ENCODE measurements at places on chromosomes 4 and X. TPM values are rescaled to one million over a fixed set of nuclear protein-coding genes. Genes with fewer than 3 reads are reported as not detected.

DNA sequence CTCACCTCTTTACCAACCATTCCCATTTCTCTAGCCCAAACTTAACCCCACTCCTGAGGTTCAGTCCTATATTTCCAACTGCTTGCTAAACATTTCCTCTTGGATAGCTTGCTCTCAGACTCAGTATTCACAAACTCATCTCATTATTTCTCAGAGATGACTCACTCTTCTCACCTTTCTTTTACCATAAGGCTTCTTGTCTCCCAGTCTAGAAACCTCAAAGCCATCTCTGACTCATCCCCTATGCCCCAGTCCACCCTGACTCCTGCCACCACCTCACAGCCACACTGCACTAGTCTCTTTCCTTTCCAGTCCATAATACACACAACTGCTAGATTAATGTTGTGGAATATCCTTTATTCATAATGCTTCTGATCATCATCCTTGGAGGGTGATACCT lies 4.8 kb downstream of the FRMPD3 start:
- peak; percentile 86 for DNase-seq

DNA sequence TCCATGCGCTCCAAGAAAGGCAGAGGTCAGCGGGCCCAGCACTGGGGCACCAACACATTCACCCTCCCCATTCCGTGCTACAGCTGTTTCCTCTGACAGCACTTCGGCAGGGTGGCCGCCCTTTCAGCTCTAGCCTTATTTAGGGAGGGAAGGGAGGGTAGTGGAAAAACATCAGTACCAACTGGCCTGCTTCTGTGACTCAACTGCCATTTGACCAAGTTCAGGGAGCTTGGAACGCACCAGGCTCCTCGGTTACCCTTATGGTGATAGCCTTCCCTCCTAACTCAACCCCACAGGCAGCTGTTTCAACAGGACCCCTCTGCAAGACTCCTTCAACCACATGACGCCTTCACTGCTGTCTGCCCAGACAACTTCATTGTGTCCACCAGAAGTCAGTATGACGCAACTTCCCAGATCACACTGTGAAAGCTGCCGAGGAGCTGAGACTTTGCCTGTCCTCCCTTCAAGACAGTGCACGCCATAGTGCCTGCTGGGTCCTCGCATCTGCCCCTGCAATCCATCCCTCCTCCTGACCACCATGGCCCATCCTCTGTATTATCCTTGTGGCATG lies 132.2 kb downstream of the AFAP1 start:
- DNase-seq: no peak

GRCh38 chr4:176123710-176124407 lies 58.2 kb downstream of the WDR17 start:
- DNase-seq: peak; percentile 10

DNA sequence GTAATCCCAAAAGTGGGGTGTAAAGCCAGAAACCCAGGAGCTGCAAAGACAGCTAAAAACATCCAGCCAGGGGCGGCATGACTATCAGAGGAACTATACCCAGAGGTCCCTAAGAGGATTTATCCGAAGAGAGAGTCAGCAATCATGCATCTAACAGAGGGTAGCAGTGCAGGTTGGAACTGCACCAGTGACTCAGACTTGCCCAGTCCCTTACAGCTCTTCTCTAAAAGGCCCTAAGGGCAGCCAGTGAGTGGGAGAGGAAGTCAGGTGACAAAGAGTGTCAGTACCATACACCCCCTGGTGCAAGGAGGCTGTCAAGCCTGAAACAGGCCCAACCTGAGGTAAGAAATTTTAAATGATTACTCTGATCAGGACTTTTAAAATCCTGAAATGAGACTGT lies 88.1 kb downstream of the CAMK2D start:
- peak; percentile 59 for DNase-seq

- DNase-seq: no peak
Measured at GRCh38 chr4:176210579-176211296, 15.4 kb upstream of the SPATA4 start.

DNA sequence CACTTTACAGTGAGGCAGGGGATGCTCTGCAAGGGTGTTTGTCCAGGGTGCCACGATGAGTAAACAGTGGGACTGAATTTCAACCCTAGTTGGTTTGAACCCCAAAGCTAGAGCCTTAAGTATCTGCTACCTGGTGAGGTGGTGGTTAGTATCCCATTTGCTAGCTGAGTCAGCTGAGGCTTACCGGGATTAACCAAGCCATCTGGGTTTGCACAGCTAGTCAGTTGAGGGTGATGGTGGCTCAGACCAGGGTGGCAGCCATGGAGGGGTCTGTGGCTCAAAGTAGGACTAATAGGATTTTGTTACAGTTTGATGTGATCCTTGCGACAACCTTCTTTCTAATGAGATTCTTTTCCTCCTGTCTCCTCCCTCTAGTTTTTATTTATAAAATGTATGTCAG lies 1.9 kb downstream of the EVC start:
- no peak for DNase-seq

- DNase-seq: no peak
Measured at GRCh38 chrX:7503251-7503650, 339.7 kb upstream of the VCX start.

FGB gene
- not detected for total RNA-seq

MAOB gene
- total RNA-seq: not detected

DNA sequence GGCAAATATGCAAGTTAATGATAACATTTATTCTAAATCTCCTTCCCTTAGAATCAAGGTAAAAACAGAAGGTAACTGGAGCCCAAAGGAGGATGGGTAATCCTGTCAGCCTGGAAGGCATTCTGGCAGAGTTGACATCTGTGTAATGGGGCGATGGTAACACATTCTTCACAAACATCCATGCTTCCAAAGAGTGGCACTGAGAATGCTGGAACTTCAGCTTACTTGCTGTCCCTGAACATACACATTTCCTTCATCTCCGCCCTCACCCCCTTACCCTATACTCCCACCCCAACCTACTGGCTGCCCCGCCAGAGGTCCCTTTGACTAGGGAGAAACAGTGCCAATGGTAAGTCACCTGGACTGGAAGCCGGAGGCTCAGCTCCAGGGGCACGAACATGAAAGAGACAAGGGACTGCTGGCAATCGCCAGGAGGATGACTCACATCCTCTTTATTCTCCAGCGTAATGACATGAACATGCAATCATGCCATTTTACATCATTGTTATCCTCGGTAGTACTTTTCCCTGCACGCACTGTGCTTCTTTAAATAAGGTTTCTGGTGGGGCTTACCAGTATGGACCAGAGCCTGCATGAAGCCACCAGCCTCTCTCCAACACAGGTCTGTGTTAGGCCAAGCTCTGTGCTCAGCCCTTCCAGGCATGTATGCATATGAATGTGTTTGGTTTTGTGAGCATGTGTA lies 694.2 kb upstream of the TENM3 start:
- peak; percentile 88 for DNase-seq

HELT gene
- not detected for total RNA-seq

AIMP1 gene
- total RNA-seq: 29.6 TPM

- DNase-seq: peak; percentile 24
Measured at GRCh38 chr4:158850800-158851644, 82.2 kb downstream of the FNIP2 start.

GRCh38 chrX:106863697-106864096 lies 39.4 kb downstream of the RIPPLY1 start:
- no peak for DNase-seq

RS1 gene
- not detected for total RNA-seq

MAGEB6 gene
- total RNA-seq: 0.43 TPM

DNA sequence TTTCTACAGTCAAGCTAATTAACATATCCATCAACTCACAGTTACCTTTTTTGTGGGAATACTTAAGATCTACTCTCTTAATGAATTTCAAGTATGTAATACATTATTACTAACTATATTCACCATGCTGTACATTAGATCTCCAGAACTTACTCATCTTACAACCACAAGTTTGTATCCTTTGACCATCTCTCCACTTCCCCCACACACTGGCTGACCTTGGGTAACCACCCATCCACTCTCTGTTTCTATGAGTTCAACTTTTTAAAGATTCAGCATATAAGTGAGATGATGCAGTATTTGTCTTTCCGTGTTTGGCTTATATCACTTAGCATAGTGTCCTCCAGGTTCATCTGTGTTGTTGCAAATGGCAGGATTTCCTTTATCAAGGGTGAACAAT lies 30.5 kb upstream of the MAGED1 start:
- DNase-seq: no peak

CT45A5 gene
- 4.1 TPM for total RNA-seq

- no peak for DNase-seq
Measured at GRCh38 chr4:168877511-168878491, 132.3 kb downstream of the CBR4 start.

GRCh38 chr4:180675359-180675650 lies 1567.9 kb upstream of the TENM3 start:
- no peak for DNase-seq

- DNase-seq: peak; percentile 7
Measured at GRCh38 chr4:5133201-5133600, 81.9 kb downstream of the STK32B start.

DNA sequence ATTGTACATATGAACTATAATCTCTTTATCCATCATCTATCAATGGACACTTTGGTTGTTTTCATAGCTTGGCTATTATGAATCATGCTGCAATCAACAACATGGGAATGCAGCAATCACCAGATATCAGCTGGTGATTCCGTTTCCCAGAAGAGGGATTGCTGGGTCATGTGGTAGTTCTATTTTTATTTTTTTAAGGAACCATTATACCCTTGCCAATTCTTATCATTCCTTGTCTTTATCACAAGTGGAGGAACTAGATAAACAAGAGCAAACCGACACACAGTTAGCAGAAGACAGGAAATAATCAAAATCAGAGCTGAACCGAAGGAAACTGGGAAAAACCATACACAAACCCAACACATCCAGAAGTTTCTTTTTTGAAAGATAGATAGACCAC lies 14.5 kb upstream of the LNX1 start:
- DNase-seq: no peak

DNA sequence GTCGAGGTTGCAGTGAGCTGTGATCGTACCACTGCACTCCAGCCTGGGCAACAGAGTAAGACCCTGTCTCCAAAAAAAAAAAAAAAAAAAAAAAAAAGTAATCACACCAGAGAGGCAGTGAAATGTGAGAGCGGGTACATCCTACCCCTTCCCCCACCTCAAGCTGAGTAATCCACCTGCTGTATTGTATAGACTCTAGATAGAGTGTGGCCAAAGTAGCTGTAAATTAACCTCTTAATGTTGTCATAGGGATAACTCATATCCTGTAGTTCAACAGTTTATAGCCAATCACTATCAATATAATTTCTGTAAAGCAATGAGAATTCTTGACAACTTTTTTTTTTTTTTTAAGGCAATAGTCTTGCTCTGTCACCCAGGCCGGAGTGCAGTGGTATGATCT lies 30.8 kb downstream of the TNIP2 start:
- DNase-seq: no peak

DNA sequence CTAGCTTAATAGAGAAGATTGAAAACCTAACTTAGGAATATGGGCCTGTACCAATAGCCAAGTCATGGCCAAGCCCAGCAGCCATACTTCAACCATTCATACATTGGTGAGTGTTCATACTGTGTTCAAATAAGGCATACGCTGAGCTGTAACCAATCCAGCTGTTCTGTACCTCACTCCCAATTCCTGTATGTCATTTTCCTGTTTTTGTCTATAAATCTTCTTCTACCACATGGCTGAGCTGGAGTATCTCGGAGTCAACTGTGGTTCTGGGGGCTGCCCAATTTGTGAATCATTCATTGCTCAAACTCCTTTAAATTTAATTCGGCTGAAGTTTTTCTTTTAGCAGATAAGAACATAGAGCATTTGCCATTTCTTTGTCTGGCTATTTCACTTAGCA lies 195.3 kb upstream of the ANKRD50 start:
- DNase-seq: peak; percentile 51

All from HT1080 (cell line).